ENCODE measurements at places on chromosomes 16 and 17. TPM values are rescaled to one million over a fixed set of nuclear protein-coding genes. Genes with fewer than 3 reads are reported as not detected.

Gene GSDMA
- total RNA-seq = 0.17 TPM

Gene CD300H
- total RNA-seq = 0.45 TPM

Gene CCDC78
- total RNA-seq = 0.37 TPM

Gene PRSS33
- not detected for total RNA-seq

Gene TPSG1
- 32.6 TPM for total RNA-seq

Gene MSLN
- total RNA-seq = 1.8 TPM

Gene SEZ6L2
- 11.2 TPM for total RNA-seq

Gene SP6
- 8.8 TPM for total RNA-seq

Gene KRT34
- total RNA-seq = not detected

Gene CHST4
- total RNA-seq = 0.44 TPM

DNA sequence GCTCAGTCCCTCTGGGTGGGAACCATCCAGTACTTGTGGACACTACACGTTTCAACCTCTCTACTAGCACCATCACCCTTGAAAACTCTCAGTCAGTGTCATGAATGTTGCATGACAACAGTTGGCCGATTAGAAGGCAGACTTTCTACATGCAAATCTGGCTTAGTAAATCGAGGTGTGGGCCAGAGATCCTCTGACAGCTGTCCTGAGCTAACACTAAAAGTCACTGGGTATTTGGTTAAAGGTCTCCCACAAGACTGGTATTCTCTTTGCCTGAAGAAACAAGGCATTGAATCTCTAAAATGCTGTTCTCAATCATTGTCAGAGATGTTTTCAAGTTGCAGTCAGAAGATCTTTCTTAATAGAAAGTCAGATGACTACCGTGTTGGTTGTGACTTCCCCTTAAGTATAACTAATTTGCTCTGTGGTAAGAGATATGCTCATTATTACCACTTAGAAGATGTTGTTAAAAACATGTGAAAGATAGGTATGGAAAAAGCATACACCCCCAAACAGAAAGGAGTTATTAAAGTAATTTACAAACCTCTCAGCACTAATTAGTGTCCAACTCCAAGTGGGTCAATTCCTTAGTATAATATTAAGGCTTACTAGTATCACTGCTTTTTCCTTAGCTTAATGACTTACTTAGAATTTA is 62.3 kb downstream of the WNT3 start:
- DNase-seq = no peak
- no peak overlapping the region for H3K4me3 ChIP-seq
- H3K27ac ChIP-seq = no peak overlapping the region
- H3K4me1 ChIP-seq = no peaks in the 10 kb centered on the region

GRCh38 chr17:73560661-73561060 is 83.6 kb downstream of the SDK2 start:
- no peak overlapping the region for H3K4me3 ChIP-seq
- H3K27ac ChIP-seq = no peak overlapping the region

DNA sequence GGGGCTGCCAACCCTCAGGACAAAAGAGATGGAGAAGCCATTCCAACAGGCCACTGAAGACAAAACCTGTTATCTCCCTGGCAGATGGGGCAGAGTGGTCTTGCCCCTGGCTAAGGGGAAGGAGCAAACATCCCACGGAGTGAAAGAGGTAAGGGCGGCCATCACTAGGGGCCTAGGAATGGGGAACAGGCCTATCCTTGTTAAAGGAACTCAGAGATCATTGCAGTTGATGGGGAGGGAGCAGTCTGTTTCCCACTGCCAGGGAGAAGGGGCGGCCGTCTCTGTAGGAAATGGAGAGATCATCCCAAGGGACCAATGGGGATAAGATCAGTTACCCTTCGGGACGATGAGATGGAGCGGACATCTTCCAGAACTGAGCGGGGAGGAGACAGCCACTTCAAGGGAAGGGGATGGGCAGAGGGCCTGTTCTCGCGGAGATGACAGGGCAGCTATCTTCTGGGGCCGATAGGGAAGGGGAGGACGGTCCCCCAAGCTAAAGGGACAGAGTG is 581 bp upstream of the TMEM208 start:
- peak overlapping the region; percentile 54 for H3K27ac ChIP-seq
- no peaks in the 10 kb centered on the region for H3K27me3 ChIP-seq
- H3K36me3 ChIP-seq = peaks cover 13% of the 10 kb centered on the region

- no peaks in the 10 kb centered on the region for H3K27me3 ChIP-seq
- no peak overlapping the region for H3K27ac ChIP-seq
- no peak for DNase-seq
- no peaks in the 10 kb centered on the region for H3K36me3 ChIP-seq
- H3K4me3 ChIP-seq = no peak overlapping the region
Measured at GRCh38 chr16:55016515-55016914, 85.8 kb downstream of the IRX5 start.

DNA sequence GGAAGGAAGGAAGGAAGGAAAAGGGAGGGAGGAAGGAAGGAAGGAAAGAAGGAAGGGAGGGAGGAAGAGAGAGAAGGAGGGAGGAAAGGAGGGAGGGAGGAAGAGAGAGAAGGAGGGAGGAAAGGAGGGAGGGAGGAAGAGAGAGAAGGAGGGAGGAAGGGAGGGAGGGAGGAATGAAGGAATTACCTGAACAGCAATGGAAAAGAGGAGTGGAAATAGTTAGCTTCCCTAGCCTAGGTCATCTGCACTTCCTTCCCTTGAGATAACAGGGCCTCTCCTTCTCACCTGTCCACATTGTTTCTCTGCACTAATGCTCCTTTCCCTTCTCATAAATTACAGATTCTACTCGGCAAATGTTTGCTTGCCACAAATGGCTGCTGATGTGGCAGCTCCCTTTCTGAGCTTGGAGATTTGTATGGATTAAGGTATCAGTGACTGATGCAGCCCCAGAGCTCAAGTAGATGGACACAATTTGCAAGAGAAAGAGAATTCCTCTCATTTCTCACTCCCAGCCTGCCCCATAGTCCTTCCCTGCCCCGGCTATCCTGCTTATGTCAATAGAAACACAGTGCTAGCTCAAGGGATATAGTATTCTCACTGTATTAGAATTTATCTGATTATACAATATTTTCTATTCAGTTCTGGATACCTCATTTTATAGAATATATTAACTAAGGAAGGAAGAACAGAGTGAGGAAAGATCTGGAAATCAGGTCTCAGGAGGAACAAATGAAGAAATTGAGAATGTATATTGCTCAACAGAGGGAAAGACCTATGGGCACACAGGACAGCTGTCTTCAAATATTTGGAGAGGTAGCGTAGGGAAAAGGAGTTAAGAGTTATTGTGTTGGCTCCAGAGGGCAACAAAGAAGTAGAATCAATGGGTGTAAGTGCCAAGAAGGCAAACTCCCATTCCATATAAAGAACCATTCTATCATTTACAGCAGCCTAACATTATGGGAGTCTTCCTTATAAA is 14.6 kb downstream of the HOXB1 start:
- no peak overlapping the region for H3K27ac ChIP-seq
- H3K4me3 ChIP-seq = no peak overlapping the region
- no peaks in the 10 kb centered on the region for H3K36me3 ChIP-seq
- DNase-seq = no peak
- no peaks in the 10 kb centered on the region for H3K4me1 ChIP-seq
- no peaks in the 10 kb centered on the region for H3K27me3 ChIP-seq

DNA sequence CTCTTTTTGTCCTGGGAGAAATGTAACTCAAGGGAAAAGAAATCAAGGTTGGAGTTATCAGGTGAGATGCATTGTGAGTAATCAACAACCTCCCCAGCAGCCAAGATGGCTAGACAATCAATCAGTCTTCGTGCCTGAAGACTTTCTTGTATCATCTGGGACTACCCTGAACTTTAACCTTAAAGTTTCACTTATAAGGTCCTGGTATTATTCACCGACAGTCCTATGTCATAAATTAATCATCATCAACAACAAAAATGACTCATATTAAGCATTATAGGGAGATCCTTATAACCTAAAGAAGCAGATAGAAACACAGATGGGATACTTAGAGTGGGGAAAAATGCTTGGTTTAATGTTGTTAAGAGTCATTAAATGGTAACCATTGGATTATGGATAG is 7.7 kb upstream of the TEKT3 start:
- H3K27ac ChIP-seq = no peak overlapping the region
- no peaks in the 10 kb centered on the region for H3K27me3 ChIP-seq

- H3K4me1 ChIP-seq = no peaks in the 10 kb centered on the region
- H3K27me3 ChIP-seq = no peaks in the 10 kb centered on the region
- no peak overlapping the region for H3K27ac ChIP-seq
- H3K36me3 ChIP-seq = no peaks in the 10 kb centered on the region
- DNase-seq = no peak
Measured at GRCh38 chr17:73564843-73565242, 79.4 kb downstream of the SDK2 start.

GRCh38 chr17:14299280-14300141 is 1.4 kb upstream of the HS3ST3B1 start:
- H3K27ac ChIP-seq = no peak overlapping the region
- H3K4me3 ChIP-seq = peak overlapping the region; percentile 10
- H3K4me1 ChIP-seq = peaks cover 12% of the 10 kb centered on the region

- H3K27ac ChIP-seq = no peak overlapping the region
- H3K4me1 ChIP-seq = no peaks in the 10 kb centered on the region
- H3K4me3 ChIP-seq = no peak overlapping the region
- H3K27me3 ChIP-seq = no peaks in the 10 kb centered on the region
- no peak for DNase-seq
Measured at GRCh38 chr17:40576113-40576740, 11.0 kb upstream of the CCR7 start.

GRCh38 chr17:43952724-43953666 is 745 bp downstream of the PYY start:
- DNase-seq = no peak
- H3K4me1 ChIP-seq = peaks cover 3% of the 10 kb centered on the region
- H3K36me3 ChIP-seq = no peaks in the 10 kb centered on the region
- H3K27me3 ChIP-seq = peaks cover 32% of the 10 kb centered on the region

DNA sequence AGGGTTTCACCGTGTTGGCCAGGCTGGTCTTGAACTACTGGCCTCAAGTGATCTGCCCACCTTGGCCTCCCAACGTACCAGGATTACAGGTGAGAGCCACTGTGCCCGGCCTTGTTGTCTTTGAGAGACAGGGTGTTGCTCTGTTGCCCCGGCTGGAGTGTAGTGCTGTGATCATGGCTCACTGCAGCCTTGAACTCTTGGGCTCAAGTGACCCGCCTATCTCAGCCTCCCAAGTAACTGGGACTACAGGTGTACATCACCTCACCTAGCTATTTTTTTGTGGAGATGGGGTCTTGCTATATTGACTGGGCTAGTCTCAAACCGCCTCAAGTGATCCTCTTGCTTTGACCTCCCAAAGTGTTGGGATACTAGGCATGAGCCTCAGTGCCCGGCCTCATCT is 68.4 kb downstream of the PGS1 start:
- H3K4me3 ChIP-seq = no peak overlapping the region
- H3K27me3 ChIP-seq = no peaks in the 10 kb centered on the region
- DNase-seq = no peak

- no peaks in the 10 kb centered on the region for H3K4me1 ChIP-seq
- no peak overlapping the region for H3K27ac ChIP-seq
- no peaks in the 10 kb centered on the region for H3K36me3 ChIP-seq
- H3K4me3 ChIP-seq = no peak overlapping the region
- H3K27me3 ChIP-seq = no peaks in the 10 kb centered on the region
Measured at GRCh38 chr16:64982581-64982980, 139.3 kb downstream of the CDH11 start.

- peaks cover under 1% of the 10 kb centered on the region for H3K4me1 ChIP-seq
- peak; percentile 47 for DNase-seq
- H3K27me3 ChIP-seq = peaks cover 26% of the 10 kb centered on the region
Measured at GRCh38 chr16:88941913-88942909, 34.8 kb downstream of the CBFA2T3 start.

GRCh38 chr17:66398059-66398458 is 95.6 kb downstream of the PRKCA start:
- DNase-seq = peak; percentile 61
- no peak overlapping the region for H3K4me3 ChIP-seq
- no peaks in the 10 kb centered on the region for H3K36me3 ChIP-seq
- H3K27ac ChIP-seq = no peak overlapping the region
- H3K27me3 ChIP-seq = no peaks in the 10 kb centered on the region
- H3K4me1 ChIP-seq = no peaks in the 10 kb centered on the region

- no peaks in the 10 kb centered on the region for H3K4me1 ChIP-seq
- no peaks in the 10 kb centered on the region for H3K36me3 ChIP-seq
Measured at GRCh38 chr16:87687126-87687910, 78.5 kb downstream of the KLHDC4 start.

DNA sequence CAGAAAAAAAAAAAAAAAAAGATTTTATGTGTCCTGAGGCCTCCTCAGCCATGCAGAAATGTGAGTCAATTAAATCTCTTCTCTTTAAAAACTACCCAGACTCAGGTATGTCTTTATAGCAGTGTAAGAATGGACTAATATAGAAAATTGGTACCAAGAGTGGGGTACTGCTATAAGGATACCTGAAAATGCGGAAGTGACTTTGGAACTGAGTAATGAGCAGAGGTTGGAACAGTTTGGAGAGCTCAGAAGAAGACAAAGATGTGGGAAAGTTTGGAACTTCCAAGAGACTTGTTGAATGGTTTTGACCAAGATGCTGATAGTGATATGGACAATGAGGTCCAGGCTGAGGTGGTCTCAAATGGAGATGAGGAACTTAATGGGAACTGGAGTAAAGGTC is 17.3 kb upstream of the CNEP1R1 start:
- no peaks in the 10 kb centered on the region for H3K4me1 ChIP-seq
- H3K36me3 ChIP-seq = no peaks in the 10 kb centered on the region
- H3K27ac ChIP-seq = no peak overlapping the region
- DNase-seq = no peak
- no peaks in the 10 kb centered on the region for H3K27me3 ChIP-seq

DNA sequence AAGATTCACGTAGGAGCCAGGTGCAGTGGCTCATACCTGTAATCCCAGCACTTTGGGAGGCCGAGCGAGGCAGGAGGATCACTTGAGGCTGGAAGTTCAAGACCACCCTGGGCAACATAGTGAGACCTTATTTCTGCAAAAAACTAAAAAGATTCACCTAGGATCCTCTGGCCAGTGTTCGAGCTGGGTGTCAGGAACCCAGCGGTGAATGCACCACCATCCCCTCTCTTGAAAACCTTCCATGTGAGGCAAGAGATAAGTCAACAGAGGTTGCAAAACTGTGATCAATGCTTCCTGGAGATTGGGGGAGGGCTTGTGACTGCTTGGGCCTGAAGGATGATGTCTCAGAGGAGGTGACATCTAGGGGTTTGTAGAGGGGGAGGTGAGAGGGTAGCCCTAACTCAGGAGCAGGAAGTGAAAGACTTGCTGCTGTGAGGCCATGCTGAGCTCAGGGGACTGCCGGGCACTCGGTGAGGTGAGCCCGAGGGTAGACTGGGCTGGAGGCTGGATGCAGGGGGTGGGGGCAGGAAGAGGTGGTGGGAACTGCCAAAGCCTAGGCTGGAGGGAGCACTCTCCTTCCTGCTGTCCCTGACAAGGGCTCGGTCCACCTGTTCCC is 11.7 kb downstream of the GJD3 start:
- H3K36me3 ChIP-seq = peaks cover 6% of the 10 kb centered on the region
- no peak overlapping the region for H3K27ac ChIP-seq
- no peak overlapping the region for H3K4me3 ChIP-seq
- peaks cover 7% of the 10 kb centered on the region for H3K4me1 ChIP-seq
- no peak for DNase-seq
- H3K27me3 ChIP-seq = no peaks in the 10 kb centered on the region

GRCh38 chr16:84544031-84544773 is 39.7 kb upstream of the MEAK7 start:
- no peak overlapping the region for H3K27ac ChIP-seq
- H3K36me3 ChIP-seq = no peaks in the 10 kb centered on the region
- H3K27me3 ChIP-seq = no peaks in the 10 kb centered on the region

All from colonic mucosa (tissue), 4 donors.